ENCODE measurements at places on chromosomes 13 and 19.
A peak's percentile ranks its signal among the peaks of the same experiment; 100 is the strongest.

DNA sequence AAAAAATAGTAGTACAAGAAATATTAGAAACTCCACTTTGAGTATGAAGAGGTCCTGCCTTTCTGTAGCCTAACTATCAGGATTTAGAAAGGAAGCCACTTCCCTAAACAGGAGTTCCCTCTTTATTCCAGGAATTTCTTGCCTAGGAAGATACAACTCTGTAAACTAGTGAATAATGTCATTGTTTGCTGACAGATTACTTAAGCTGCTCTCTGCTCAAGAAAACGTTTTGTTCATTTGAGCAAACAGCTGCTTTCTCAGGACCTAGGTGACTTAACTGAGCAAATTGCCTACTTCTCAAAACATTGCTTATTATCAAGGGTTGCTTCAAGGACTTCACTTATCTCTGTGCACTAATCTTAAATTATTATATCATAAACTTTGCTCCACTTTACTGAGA lies 1419.4 kb upstream of the SLC10A2 start:
- DNase-seq = no peak

DNA sequence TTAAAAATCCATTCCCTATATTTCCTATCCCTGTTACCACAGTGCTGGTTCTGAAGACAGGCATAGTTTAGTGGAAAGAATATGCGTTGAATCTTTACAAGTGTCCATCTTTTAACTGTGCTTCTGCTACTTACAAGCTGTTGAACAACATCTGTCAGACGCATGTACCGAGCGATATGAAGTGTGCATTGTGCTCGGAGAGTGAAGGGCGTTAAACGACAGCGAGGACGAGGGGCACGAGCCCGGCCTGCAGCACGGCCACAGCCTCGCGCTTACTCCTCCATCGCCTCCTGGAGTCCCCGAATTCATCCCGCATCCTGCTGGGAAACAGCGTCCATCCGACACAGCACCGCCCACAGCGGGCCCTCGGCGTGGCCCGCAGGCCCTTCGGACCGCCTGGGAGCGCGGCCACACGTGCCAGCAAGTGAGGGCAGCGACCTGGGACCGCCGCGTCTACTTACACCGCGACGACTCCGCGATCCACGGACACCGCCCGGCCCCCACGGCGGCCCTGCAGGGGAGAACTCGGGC lies 514 bp downstream of the PCID2 start:
- DNase-seq = peak; percentile 20

DNA sequence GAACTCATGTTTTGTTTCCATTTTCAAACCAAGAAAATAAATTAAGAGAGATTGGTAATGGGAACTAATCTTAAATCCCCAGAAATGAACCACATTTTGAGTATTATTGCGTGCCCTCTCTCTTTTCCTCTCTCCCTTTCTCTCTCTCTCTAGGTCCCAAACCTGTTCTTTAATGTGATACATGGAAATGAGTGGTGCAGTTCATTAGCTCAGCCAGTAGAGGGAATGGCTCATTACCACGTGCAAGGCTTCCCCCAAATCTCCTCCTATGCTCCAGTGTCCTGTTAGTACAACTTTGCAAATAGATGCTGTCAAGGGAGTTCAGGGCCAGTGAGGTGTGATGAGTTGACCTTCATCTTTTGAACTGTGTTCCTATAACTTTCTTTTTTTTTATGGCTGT lies 178.4 kb downstream of the FGF9 start:
- DNase-seq = no peak

GRCh38 chr19:31613683-31614219 lies 264.5 kb upstream of the TSHZ3 start:
- no peak for DNase-seq

All from cerebellar cortex (tissue), 1 donor.